Activated T-helper 1 cell treated with anti-CD3 and anti-CD28 coated beads, Interleukin-12 subunit alpha, Interleukin-12 subunit beta, Interleukin-2, Interleukin-4 antibody, amounts not matched to agents 30 ng/mL and 10 ng/mL and 1 ng/mL, durations not matched to agents 14 hours and 24 hours and 36 hours (primary cell): ENCODE measurements at places on chromosomes 7 and 10. TPM values are rescaled to one million over a fixed set of nuclear protein-coding genes. Genes with fewer than 3 reads are reported as not detected.

DNA sequence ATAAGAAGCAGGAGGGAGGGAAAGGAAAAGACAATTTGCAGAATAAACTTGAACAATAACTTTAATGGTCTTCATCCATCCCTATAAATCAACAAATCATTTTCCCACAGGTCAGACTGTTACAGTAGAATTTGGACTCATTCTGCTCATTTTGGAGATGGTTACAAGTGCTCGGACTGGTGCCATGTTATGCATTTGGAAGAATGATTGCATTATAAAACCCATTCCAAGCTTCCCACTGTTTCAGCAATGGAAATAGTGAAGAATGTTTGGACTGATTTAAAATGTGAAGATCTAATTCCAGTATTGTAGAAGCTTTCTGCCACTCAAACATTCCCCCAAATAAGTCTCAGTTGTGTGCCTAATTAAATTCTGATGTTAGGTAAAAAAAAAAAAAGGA is 99.7 kb upstream of the ZEB1 start:
- DNase-seq: no peak

GRCh38 chr10:593901-594457 is 95.5 kb downstream of the DIP2C start:
- no peak for DNase-seq

- no peak for DNase-seq
These were observed 162.0 kb downstream of the IQUB start for GRCh38 chr7:123372368-123372767.

DNA sequence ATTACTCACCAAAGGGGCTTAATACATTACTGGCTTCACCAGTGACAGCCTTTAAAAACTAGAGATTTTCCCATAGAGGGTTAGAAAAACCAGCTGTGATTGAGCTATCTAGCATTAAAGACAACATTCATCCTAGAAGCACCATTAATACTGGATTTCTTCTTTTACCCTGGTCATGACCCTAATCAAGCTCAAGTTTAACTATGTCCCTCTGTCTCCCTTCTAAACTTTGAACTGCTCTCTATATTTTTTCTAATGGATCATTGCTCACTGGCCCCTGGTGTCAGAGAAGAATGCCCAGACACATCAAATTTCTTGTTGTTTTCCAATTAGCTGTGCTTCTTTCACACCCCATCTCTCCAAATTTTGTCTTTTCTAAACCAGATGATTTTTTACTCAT is 1101.3 kb downstream of the XPNPEP1 start:
- DNase-seq: no peak

DNA sequence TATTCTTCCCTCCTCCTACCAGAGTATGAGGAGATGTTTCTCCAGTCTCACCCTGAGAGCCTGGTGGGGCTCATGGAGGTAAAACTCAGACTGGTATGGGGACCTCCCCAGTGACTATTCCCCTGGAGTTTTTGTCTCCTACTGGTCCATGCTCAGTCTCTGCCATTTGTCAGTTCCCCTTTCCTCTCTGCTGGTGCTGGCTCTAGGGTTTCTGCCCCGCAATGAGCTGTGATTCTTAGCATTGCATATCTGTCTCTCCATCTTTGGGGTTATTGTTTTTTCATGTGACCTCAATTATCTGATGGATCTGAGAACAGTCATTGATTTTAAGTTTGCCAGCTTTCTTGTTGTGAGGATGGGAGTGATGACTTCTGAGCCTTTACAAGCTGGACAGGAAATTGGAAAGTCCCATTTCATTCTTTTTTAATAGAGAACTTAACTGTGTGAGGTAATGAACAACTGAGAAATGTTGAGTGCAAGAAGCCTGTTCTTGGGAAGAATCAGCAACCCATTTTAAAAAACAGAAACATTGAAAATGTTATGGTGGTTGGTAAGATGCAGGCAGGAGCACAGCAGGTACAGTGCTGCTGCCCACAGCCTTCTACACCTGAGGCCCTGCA is 26.9 kb downstream of the NACAD start:
- no peak for DNase-seq

- no peak for DNase-seq
These were observed 25.8 kb downstream of the WBP1L start for GRCh38 chr10:102769375-102770107.

- DNase-seq: no peak
These were observed 15.6 kb downstream of the CHAT start for GRCh38 chr10:49629431-49629881.

DNA sequence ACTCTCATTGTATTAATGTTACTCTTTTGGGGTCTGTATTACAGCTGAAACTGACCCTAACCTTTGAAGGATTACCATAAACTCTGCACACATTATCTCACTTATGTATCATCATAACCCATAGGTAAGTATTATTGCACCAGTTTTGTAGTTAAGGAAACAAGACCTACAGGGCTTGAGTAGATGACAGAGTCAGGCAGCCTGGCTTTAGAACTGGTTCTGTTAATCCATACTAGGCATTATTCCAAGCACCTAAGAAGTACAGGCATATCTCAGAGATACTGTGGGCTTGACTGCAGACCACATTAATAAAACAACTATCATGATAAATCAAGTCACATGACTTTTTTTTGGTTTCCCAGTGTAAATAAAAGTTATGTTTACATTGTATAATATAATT is 17.1 kb upstream of the AKR1B1 start:
- no peak for DNase-seq

DNA sequence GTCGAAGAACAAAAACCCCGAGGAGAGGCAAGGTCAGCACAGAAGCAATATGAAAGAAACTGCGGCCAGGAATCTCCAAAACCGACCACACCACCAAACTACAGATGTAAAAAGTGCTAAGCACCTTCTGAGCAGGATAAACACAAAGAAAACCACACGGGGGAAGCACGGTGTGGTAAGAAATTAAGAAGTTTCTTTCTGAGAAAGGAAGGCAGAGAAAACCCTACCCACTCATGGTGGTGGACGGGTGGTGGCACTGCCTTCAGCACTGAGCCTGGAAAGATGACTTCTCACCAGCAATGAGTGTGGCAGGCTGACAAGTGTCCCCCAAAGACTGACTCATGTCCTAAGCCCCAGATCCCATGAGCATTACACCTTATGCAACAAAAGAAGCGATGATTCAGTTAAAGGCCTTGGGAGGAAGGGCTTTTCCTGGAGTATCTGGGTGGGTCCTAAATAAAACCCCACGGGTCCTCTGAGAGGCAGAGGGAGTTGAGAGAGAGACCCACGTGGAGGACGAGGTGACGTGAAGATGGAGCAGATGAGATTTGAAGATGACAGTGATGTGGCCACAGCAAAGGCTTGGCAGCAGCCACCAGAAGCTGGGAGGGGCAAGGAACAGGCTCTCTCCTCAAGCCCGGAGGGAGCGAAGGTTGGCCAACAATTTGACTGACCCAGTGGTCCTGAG is 124.9 kb downstream of the DLG5 start:
- DNase-seq: peak; percentile 54

DNA sequence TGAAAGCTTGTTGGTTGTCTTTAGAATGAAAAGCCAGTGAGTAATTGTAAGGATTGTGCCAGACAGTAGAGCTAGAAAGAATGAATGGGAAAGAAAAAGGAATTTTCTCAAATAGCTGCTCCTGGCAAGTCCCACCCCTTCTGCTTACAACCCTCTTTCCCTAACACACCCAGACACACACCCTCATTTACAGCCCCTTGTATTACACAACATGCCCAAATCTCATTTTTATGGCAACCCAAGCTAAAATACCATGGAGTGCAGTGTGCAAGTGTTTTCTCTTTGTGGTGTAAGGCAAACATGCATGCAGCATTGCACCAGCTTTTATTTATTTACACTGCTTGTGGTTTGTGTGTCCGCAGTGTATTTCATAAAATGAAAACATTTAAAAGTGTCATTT is 1.5 kb downstream of the PRKAR2B start:
- DNase-seq: no peak

DNA sequence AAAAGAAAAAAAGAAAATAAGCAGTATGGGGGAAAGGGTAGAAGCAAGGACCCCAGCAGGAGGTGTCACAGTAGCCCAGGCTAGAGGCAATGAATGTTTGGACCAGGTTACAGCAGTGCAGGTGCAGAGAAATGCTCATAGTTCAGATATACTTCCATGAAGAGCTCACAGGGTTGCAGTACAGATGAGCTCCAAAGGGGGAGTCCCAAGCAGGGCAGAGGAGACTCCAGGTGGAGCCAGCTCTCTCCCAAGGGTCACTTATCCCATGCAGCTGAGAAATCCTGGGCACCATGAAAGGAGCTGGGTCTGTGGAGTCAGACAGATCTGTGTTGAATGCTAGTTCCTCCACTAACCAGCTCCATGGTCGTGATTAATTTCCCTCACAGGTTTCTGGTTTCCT is 174.9 kb downstream of the C7orf25 start:
- no peak for DNase-seq

- DNase-seq: no peak
These were observed 55.5 kb upstream of the CCNJ start for GRCh38 chr10:95987685-95988426.

The PNLIPRP2 gene
- not detected in 2 replicates for total RNA-seq

The SPDYE2B gene
- not detected in 2 replicates for total RNA-seq

The AKR1E2 gene
- total RNA-seq: 6.2 and 6.6 TPM in 2 replicates

The HMX3 gene
- total RNA-seq: not detected in 2 replicates

The MET gene
- total RNA-seq: 3.2 TPM in 2 replicates

The ACBD7 gene
- 2.3 and 2.7 TPM in 2 replicates for total RNA-seq

The HTR7 gene
- not detected in 2 replicates for total RNA-seq

The SPDYE8 gene
- not detected in 2 replicates for total RNA-seq

The CFTR gene
- not detected in 2 replicates for total RNA-seq
